Muscle of back (tissue), 13 donors: ENCODE measurements at places on chromosomes 13 and 19.

DNA sequence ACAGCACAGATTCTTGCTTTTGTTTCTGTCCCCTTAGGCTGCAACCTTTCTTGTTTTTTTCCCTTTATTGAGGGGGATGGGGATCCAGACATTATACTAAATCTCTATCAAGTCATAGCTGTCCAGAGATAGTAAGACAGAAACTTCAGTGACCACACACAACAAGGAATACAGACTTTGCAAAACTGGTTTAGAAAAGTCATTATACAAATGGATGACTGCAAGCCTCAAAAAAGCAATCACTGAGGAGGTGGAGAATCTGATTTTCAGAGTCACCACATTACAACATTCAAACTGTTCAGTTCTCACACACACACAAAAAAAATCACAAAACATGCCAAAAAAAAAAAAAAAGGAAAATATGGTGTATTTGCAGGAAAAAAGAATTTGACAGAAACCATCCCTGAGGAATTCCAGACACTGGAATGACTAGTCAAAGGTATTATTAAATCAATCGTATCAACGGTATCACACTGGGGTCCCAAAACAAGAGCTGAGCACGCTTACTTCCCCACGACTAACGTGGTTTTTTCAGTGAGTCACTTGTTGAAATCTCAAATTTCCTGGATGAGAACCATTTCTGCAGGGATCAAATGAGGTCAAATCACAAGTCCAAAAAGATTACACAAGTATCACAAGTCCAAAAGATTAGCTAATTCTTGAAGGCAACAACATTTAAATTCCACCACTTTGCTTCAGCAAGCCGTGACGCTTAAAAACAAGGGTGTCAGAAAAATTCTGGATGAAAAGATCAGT lies 41.2 kb downstream of the USP12 start:
- DNase-seq = no peak

- DNase-seq = no peak
Observed at GRCh38 chr19:7831452-7831851, 1.4 kb downstream of the EVI5L start.

GRCh38 chr13:24491845-24492244 lies 20.7 kb downstream of the PARP4 start:
- no peak for DNase-seq

- no peak for DNase-seq
Observed at GRCh38 chr19:8064911-8065874, 12.6 kb downstream of the CCL25 start.

- DNase-seq = no peak
Observed at GRCh38 chr19:47230921-47231214, at the start of gene BBC3. Gene BBC3, minus strand, starts transcription at chr19:47231199. Its CDS starts 2,768 bp downstream, at chr19:47228431.

GRCh38 chr13:100658363-100658762 lies 16.2 kb downstream of the TMTC4 start:
- no peak for DNase-seq

- DNase-seq = no peak
Observed at GRCh38 chr13:98157188-98157587, 14.3 kb downstream of the FARP1 start.

DNA sequence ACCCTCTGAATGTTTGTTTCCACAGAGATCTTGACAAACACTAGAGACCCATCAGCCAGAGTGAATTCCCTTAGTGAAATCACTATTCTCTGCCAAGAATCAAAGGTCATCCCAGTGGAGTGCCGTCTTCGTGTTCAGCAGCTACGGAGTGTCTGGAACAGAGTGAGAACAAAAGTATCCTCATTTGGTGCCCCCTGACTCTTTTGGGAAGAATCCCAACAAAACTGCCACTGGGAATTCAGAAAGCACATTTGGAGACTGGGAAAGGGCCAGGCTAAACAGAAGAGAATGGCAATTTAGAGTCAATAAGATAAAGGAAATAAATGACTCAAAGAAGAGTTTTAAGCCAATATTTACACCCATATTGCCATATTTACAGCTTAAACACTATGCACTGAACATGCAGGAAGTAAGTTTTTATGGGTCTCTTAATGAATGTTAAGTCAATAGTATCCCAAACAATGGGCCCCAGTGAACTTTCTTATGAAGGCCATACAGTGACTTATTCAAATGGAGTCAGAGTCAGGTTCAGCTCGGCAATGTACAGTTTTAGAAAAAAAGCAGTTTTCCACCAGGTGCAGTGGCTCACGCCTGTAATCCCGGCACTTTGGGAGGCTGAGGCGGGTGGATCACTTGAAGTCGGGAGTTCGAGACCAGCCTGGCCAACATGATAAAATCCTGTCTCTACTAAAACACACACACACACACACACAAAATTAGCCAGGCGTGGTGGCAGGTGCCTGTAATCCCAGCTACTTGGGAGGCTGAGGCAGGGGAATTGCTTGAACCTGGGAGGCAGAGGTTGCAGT lies 392.6 kb downstream of the KLF5 start:
- no peak for DNase-seq

GRCh38 chr19:53898636-53899341 lies 10.3 kb upstream of the CACNG7 start:
- no peak for DNase-seq

DNA sequence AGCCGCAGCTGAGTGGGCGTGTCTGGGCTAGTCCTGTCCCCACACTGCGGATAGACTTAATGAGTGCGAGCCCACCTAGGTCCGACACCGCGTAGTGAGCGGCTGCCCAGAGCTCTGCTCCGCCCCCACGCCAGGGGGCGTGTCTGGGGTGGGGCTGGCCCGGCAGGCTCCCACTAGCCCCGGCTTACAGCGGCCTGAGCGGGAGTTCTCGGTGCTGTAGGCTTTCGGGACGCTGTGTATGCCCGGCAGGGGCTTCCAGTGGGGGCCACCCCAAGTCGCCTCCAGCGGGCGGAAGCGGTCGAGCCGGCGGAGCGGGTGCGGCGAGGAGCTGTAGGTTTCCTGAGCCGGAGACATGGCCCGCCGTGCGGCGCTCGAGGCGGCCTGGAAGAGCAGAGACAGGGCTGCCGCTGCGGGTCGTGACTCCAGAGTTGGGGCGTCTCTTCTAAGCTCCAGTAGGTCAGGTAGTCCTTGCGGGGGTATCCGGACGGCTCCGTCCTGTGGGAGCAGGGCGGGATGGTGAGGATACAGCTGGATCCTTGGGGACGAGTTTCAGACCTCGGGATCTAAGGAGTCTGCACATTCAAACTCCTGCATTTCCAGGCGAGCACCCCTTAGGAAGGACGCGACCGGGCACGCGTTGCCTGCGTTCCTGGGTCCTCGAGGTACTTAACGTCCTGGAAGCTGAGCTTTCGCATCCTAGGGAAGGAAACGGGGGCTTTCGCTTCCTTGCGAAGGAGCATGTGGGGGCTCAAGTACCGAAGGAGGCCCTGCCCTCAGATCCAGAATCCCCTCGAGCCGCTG lies 1.2 kb downstream of the CGB7 start:
- peak; percentile 71 for DNase-seq

DNA sequence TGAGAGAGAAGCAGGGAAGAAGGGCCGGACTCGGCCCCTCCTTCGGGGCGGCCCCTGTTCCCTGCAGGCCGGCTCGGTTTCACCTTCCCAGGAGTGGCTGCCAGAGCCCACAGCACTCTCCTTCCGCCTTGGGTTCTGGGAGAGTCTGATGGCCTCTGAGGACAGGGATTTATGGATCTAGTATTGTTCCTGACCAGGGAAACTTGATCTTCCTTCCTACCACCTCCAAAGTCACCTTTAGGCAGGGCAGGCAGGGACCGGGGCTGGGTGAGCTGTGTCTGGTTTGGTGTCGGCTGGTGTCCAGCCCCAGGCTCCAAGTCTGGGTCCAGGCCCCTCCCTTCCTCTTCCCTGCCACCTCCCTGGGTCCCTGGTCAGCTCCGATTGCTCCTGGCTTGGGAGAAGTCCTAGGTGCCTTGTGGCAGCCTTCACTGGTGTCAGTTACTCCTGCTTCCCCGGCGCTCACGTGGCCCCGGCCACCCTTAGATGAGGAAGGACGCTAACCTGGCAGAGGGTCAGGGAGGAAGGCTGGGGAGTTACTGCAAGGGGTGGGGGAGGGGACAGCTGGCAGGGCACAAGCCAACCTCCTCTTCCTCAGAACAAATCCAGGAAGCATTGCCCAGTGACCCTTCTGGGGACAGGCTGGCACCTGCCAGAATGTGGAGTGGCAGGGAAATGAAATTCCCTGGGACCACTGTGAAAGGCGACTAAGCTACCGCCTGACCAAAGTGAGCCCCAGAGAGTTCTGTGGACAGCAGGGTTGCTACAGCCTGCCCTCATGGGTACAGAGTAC lies 18.8 kb downstream of the RFX1 start:
- DNase-seq = peak; percentile 43

GRCh38 chr19:50718255-50719118 lies 1.1 kb downstream of the SHANK1 start:
- DNase-seq = no peak

DNA sequence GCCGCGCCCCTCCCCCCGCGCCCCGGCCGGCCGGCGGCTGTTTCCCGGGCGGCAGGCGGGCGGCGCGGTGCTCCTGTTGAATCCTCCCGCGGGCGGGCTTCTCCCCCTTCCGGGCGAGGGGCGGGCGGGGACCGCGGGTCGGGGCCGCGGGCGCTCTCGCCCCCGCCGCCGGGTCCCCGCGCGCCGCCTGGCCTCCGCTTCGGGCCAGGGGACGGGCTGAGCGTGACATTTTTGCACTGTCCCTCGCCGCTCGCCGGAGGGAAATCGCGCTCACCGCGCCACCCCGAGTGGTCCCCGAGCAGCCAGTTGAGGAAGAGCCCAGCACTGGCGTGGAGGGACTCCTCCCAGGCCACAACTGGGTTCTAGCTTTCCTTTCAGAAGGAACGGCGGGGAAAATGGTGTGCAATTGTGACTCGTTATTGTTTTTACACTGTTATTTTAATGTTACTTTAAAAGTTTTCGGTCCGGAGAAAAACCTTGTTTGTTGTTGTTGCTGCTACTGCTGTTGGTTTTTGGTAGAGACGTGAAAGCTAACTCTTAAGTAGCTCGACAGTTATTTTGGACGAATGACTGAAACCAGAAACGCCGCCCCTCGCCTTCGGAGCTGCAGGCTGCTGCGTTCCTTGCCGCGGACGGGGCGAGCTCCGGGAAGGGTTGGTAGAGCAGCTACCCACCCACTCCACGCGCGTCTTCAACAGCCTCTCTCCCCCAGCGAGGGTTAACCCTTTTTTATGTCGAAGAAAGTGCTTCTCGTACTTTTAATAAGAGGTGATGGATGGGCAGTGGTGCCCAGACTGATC lies 959 bp downstream of the PDS5B start:
- DNase-seq = peak; percentile 75

DNA sequence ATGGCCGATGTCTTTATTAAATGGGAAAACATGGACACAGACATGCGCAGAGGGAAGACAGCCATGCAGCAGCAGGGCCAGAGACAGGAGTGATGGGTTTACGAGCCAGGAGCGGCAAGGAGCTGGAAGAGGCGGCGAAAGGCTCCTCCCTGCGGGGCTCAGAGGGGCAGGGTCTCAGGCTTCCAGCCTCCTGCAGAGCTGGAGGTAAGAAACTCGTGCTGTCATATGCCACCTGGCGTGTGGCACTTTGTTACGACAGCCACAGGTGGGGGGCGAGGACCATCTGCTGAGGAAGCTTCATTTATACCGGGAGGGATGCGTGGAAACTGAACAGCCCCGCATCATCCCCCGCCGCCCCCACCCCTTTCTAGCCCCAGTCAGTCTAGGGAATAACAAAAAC lies 52.0 kb upstream of the SPACA7 start:
- DNase-seq = no peak
